ENCODE measurements at places on chromosomes 3 and 15. TPM values are rescaled to one million over a fixed set of nuclear protein-coding genes. Genes with fewer than 3 reads are reported as not detected.

GRCh38 chr15:69305204-69305931 is 6.7 kb downstream of the PAQR5 start:
- peak; percentile 34 for DNase-seq

Gene MAGI1
- 37.9 TPM for polyA plus RNA-seq

DNA sequence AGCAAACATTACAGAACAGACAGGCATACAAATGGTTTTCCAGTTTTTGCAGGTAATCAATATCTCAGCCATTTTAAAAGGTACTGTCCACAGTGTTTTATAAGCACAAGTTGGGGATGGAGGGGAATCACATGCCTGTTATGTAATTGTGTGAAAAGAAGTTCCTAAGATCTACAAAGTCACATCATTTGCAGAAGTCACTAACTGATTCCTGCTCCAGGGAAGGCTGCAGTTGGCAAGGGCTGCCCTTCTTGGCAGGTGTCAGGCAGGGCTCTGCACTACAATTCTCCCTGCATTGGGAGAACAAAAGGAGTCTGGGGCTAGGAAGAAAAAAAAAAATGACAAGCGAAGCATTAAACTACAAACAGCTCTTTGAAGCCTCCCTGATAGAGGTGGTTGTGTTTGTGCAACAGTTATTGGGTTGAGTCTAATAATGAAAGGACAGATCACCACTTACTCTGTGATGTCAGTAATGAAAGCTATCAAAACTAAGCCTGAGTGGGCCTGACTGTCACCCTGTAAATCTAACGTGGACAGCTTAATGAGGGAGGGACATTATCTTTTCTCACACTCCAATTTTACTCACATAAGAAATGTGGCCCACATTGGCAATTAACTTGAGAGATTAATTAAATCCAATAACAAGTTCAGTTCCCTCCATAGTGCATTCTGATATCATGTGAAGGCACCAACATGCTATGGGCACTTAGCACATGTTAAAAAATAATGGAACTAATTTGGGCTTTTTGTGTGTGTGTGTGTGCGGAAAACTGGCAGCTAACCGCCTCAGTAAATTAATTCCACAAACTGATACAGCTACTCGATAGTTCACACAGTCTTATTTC is 242.9 kb downstream of the FHIT start:
- peak; percentile 42 for DNase-seq

GRCh38 chr3:112814266-112814665 is 32.4 kb downstream of the CD200R1L start:
- DNase-seq, result peak; percentile 34

- no peak for DNase-seq
Observed at GRCh38 chr3:155572085-155572484, 172.8 kb downstream of the PLCH1 start.

- no peak for DNase-seq
Observed at GRCh38 chr15:28002136-28002861, 96.8 kb downstream of the OCA2 start.

DNA sequence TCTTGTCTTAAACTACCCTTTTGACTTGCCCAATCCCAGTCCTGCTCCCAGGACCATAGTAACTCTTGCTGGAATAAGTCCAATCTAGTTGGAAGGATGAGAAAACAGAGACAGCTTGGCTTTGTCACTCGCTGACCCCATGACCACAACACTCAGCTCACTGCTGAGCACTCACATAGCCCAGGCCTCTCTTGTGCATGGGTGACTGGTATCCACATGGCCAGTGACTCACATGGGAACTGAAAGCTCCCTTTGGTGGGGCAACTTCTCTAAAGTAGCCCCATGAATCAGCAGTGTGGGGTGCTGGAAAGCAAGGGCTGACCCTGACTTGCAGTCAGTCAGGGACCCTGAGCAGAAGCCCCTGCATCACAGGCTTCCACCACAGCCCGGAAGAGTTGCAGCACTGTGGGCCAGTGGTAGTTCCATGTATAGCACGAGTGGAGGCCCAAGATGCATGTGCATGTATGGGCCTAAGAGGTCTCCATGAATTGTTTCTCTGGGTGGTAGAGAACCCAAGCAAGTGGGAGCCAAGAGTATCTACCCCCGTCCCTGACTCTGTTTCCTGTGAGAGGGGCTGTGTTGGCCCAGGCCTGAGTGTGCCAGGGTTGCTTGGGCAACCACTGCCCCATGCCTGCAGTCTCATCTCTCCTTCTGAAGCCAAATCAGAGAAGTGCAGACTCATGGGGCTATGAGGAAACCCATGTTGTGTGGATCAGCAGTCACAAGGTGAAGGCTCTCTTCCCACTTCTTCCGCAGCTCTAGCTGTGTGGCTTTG is 62.1 kb upstream of the XCR1 start:
- no peak for DNase-seq

DNA sequence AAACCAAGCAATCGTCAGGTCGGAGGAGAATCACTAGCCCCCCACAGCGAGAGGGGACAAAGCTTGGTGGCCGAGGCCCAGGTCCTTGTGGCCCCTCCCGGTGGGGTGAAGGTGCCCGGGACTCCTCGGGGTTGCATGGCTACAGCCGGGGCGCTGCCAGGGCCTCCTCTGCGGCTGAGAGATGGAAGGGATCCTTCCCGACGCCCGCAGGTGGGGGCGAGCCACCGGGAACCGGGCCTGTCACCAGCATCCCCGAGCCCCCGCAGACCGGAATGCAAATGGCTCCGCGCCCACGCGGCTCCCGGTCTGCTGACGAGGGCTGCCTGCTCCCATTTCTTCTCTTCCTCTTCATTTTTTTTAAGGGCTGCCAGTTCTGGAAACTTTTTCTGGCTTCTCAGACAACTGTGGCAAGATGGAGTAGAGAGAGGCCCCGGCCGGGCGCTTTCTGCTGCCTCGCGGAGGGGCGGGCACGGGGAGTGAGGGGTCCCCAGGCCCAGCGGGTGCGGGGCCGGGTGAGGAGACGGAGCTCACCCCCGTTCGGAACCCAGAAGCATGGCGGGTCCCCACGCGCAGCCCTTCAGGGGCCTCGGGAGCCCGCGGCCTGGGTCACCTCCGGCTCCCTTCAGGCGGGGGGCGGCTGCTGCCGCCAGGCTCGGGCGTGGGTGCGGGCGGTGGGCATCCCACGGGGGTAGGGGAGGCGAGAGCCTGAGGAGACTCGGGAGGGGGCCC is 27.5 kb downstream of the MELTF start:
- DNase-seq, result no peak

- DNase-seq, result no peak
Observed at GRCh38 chr3:100880072-100880471, 113.1 kb downstream of the ABI3BP start.

DNA sequence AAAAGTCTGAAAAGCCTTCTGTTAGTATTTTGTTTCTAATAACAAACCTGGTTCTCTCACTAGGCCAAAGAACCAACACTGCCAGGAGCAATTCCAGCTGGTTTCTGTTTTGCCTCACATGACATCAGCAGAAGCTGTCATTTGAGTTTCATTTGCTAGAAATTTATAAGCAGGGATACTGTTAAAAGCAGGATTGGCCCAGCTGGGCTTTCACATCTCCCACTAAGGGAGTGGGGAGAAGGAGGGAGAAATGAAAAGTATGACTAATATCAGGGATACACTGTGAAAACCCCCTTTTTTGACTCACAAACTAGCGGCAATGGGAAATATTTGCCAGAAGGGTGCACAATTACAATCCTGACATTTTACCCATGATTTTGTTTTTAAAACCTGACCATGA is 5.3 kb downstream of the CCDC80 start:
- DNase-seq, result peak; percentile 69

Gene NEDD4
- 15.5 TPM for polyA plus RNA-seq

Gene PLIN1
- polyA plus RNA-seq, result 1.3 TPM

- no peak for DNase-seq
Observed at GRCh38 chr3:147618691-147619090, 209.5 kb downstream of the ZIC1 start.

GRCh38 chr3:146605106-146605505 is at the start of gene PLSCR5:
TSS of gene PLSCR5 (minus strand) at chr3:146605346. CDS start at chr3:146605212, 134 bp downstream.
- DNase-seq, result no peak

Gene TCF12
- 139 TPM for polyA plus RNA-seq

DNA sequence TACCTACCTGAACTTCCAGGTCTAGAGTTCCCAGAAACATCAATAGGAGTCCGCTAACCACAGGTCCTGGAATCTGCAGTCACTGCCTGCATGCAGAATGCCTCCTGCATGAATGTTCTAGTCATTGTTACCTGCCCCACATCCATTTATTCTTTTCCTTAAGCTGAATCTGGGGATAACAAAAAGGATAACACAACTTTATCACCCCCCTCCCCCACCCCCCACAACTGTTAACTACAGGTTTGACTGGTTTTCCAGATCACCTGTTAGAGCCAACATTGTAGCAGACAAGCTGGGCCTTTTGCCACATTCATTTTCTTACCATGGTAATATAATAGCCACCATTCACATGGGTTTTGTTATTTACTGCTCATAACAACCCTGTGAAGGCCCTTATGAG is 4.6 kb upstream of the CTSH start:
- no peak for DNase-seq

DNA sequence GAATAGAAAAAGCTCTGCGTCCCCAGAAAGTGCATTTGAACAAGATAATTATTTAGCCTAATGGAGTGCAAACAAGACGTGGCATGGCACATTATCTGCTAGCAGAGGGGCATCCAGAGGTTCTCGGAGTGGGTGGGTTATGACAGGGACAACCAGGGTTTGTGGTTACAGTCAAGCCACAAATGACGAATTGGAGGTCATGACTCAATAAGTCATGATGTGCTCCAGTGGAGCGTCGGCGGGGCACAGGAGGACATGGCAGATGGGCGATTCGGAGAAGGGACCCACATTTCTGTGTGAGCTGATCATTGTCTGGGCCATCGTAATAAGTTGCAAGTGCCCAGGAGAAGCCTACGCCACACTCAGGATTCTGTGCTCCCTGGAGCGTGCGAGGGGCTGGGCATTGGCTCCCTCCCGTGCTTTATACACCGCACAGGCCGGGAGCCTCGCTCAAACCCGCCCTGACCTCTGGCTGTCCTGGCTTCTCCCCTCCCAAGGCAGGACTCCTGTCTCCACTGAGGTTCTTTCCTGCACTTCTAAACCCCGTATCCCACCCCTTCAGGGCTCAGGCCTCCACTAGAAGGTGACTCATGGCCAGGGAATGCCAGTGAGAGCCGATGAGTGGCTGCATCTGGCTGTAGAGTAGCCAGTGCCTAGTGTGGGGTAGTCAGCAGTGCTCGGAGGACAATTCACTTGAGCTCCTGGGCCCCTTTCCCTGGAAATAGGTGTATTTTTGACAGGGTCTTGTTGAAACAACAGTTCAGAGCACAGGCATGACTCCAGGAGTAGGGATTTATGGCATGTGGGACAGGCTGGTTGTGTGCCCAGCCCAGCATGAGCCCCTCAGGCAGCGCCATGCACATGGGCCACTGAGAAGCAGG is 67.4 kb downstream of the GRIP2 start:
- no peak for DNase-seq

DNA sequence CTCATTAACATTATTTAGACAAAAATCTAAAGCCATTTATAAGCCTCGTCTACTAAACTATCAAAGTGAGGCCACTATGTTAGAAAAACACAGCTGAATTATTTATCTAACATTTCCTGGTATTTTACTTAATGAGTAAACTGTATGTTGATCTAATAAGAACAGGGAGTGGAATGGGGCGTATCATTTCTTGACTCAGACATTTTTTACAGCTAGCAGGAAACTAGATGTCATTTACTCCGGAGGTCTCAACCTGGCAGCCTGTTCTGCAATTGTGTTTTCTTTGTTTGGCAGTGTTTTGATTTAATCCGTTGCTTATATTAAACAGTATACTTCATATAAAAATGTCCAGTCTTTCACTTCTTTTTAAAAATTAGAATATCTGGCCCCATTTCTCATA is 79.1 kb upstream of the ABI3BP start:
- DNase-seq, result no peak

DNA sequence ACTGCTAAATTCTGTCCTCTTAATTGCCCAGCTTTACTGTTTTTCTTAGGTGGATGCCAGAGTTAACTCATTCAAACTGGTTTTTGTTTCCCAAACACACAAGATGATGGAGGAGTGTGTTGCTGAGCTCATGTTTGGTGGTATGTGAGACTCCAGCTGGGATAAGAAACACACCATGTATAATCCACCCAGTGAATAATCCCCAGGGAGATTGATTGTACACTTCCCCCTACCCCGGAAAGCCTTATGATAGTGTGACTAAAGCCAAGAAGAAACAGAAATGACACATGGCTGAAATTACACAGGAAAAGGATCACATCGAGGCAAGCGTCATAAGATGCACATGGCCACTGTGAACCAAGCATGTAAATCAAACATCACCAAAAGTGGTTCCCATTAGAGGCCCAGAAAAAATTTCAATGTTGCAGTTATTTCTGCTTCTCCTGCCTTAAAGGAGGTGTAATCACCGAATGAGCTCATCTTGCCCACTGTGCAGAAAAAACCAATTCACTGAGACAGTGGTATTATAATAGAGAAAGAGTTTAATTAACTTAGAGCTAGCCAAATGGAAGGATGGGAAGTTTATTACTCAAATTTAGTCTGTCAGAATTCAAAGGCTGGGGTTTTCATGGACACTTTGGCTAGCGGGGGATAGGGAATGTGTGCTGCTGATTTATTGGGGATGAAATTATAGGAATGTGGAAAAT is 56.7 kb upstream of the MAGI1 start:
- no peak for DNase-seq

All from renal pelvis (tissue), 12 donors.